Vein endothelial cell (primary cell): ENCODE measurements at places on chromosomes 5 and 9. TPM values are rescaled to one million over a fixed set of nuclear protein-coding genes. Genes with fewer than 3 reads are reported as not detected.

The FAM151B gene
- total RNA-seq = 1.6 and 3.3 TPM in 2 replicates

The FGF1 gene
- total RNA-seq = under 0.01 and 0.98 TPM in 2 replicates

The ARAP3 gene
- 45.8 and 84.3 TPM in 2 replicates for total RNA-seq

The PHYHD1 gene
- total RNA-seq = 0.19 and 1.3 TPM in 2 replicates

The HTR4 gene
- 0.10 TPM in 1 of 2 replicates, not detected in the other for total RNA-seq

The LCN15 gene
- not detected in 2 replicates for total RNA-seq

The TAF1L gene
- under 0.01 TPM in 1 of 2 replicates, not detected in the other for total RNA-seq

The GFI1B gene
- not detected in 2 replicates for total RNA-seq

The EFNA5 gene
- total RNA-seq = 27.8 and 30.7 TPM in 2 replicates

The IL13 gene
- total RNA-seq = not detected in 2 replicates
